MCF 10A (cell line): ENCODE measurements at places on chromosomes 1 and 21.

DNA sequence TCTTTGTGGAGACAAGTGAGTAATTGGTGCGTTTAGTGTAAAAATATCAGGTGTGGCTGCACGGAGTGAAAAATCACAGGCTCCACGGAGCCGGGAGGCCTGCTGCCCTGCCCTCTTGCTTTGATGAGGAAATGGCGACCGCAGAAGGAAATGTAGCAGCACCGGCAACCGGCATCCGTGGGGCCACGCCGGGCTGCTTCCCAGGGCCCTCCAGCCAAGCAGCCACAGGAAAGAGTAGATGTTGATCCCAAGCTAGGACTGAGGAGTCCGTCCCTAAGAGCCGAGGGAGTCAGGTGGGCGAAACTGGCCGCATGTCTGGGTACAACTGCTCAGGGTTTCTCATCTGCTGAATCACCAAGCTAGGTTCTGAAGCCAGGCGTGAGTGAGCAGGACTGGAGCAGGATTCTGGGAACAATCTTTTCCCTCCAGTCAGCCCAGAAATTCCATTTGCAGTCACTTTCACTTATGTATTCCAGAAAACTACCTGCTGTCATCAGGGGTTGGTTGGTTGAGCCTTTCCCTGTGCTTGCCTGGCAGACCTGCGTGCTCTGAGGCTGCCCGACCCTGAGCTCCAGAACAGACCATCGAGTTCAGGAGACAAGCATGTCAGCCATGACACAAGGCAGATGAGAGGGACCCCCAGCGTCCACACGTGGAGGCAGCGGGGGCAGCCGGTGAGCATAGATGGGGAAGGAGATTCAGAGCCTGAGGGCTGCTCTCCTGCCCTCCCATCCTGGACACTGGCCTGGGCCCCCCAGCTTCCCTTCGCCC lies 5.8 kb upstream of the ITGB2 start:
- peak; percentile 62 for DNase-seq

DNA sequence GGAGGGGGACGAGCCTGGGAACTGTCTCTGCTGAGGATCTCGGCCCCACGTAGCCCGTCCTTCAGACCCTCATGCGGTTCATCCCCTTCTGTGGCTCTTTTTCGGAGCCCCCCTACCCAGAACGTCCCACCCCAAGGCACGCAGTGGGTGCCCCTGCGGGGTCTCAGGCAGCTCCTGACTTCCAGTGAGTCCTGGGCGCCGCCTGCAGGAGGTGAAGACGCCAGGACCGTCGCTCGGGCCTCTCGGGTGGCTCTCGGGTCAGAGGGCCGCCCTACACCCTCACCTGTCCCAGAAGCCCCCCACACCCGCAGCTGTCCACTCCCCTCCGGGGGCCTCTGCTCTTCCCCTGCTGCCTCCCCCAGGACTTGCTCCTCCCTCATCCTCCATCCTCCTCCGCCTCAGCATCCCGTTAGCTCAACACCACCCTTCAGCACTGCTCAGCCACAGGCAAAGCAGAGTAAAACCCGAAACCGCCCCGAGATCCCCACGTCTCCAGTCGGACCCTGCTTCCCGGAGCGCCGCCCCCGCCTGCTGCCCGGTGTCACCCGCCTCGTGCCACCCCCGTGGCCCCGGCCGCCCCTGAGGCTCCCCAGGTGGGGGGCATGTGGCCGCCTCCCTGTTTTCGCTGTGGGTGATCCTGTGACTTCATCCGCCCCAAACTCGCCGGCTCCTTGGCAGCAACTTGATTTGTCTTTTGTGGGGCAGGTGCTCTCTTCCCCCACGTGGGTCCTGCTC lies 13.3 kb upstream of the POFUT2 start:
- no peak for DNase-seq

DNA sequence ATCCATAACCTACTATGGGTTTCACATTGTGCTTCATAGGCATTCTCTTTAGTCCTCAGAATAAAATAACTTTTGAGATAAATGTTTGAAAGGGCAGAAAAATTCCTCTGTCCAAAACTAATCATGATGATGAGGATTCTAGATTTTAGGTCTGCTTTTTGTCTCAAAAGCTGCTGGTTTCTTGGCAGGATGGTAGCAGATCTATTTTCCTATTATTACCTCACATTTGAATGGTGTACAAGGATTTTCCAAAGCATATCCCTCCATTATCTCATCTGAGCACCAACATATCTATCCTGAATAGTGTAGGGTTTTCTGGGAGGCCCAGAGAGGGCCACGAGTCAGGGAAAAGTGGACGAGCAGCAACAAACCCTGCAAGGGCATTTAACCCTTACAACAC lies 201.9 kb downstream of the PLPP3 start:
- DNase-seq, result no peak

GRCh38 chr21:43347461-43348169 lies 79.3 kb downstream of the SIK1 start:
- DNase-seq, result no peak

DNA sequence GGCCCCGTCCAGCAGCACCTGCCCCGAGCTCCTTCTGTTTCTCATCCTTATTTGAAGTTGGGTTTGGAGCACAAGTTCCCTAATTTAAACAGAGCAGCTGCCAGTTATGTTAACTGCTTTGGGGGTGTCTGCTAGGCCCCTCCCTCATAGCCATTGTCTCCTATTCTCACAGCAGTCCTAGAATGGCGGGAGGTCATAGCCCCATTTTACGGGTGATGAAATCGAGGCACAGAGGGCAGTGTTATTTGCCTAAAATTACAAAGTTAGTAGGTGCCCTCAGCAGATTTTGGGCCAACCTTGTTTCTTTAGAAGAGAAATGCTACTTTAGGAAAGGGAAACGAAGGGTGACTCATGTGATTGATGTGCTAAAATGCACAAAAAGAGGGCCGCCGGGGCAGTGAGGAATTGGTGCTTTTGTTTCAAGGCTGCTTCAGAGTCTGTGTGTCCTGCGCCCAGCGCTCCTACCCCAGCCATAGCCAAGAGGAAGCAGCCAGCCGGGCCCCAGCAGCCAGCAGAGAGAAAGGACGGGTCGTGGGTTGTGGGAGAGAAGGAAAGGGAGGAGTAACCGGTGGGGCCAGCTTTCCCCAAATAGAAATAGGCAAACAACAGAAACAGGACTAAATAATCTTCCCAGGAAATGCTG lies 13.0 kb downstream of the VANGL1 start:
- no peak for DNase-seq

- DNase-seq, result no peak
Observed at GRCh38 chr1:5913078-5913845, 79.0 kb downstream of the NPHP4 start.
